ENCODE measurements at places on chromosomes 7 and 10. TPM values are rescaled to one million over a fixed set of nuclear protein-coding genes. Genes with fewer than 3 reads are reported as not detected.
A peak's percentile ranks its signal among the peaks of the same experiment; 100 is the strongest.

- DNase-seq, result no peak
Observed at GRCh38 chr7:95508780-95509179, 23.0 kb downstream of the ASB4 start.

GRCh38 chr10:78712147-78712546 lies 356.6 kb upstream of the ZMIZ1 start:
- no peak for DNase-seq

GRCh38 chr7:92826258-92826938 lies 10.0 kb downstream of the CDK6 start:
- no peak for DNase-seq

DNA sequence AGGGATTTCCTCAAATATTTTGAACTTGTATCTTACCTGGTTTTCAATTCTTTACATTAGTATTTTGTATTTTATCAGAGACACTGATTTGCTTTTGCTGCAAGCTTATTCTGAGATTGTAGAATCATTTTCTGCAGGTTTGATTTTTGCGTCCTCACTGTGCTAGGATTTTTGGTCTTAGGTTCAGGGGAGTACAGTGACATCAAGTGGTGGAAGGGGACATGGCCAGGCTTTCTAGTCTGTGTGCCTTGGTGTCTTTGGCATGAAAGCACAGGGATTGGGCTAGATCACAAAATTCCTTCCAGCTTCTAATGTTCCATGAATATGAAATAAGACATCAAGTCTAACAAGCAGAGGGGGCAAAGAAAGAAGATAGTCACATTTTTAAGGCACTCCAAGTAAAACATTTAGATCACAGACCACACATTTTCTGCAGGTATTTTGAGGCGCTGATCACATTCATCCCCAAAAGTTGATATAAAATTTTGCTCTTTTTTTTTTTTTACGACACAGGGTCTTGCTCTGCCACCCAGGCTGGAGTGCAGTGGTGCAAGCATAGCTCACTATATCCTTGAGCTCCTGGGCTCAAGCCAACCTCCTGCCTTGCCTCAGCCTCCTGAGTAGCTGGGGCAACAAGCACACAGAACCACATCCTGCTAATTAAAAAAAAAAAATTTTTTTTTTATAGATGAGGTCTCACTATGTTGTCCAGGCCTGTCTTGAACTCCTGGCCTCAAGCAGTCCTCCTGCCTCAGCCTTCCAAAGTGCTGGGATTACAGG lies 124.4 kb downstream of the PON1 start:
- DNase-seq, result peak; percentile 62

- no peak for DNase-seq
Observed at GRCh38 chr7:157016024-157016351, 5.5 kb upstream of the MNX1 start.

DNA sequence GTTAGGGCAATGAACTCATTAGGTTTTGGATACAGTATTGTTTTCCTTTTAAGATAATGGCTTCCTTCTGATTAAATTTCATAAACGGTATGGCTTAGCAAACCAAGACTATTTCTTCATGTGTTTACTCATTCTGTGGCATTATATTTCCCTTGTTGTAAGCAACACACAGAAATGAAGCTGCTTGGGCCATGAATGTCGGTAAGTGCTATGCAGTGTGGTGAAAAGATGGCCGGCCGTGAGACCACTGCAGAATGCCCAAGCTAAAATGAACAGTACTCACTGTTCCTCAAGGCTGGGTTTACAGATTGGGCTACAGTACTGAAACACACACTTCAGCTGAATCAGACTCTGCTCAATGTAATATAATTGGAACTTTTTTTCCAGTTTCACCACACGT lies 8.1 kb downstream of the APBB1IP start:
- DNase-seq, result no peak

GRCh38 chr7:121913947-121914675 lies 41.1 kb downstream of the PTPRZ1 start:
- DNase-seq, result no peak

DNA sequence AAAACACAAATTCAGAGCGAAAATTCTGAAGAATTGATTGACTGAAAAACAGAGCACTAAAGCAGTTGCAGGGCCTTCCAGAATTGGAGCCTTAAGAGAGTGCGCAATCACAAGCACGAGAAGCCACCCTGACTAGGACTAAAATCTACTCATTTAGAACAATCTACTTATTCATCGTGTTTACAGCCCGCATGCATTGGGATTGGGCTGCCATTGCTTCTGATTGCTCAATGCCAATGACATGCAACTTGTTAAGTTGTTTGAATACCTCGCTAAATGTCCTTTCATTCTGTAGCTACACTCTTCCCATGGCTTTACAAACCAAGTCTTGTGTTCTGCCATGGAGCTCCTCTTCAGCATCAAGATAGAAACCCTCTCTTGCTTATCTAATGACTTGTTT lies 425.9 kb upstream of the POM121L12 start:
- no peak for DNase-seq

DNA sequence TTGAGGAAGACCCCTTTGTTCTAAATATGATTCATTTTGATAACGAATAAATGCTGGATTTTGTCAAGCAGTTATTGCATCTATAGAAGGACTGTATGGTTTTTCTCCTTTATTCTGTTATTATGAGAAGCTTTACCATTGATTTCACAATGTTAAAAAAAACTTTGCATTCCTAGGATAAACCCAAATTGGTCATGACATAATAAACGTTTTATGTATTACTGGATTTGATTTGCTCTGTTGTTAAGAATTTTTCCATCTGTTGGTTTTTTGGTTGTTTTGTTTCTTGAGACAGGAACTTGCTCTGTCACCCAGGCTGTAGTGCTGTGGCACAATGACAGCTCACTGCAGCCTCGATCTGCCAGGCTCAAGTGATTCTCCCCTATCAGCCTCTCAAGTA lies 2.2 kb upstream of the DNA2 start:
- peak; percentile 4 for DNase-seq

GRCh38 chr7:44320794-44321371 lies 4.5 kb downstream of the CAMK2B start:
- DNase-seq, result no peak

DNA sequence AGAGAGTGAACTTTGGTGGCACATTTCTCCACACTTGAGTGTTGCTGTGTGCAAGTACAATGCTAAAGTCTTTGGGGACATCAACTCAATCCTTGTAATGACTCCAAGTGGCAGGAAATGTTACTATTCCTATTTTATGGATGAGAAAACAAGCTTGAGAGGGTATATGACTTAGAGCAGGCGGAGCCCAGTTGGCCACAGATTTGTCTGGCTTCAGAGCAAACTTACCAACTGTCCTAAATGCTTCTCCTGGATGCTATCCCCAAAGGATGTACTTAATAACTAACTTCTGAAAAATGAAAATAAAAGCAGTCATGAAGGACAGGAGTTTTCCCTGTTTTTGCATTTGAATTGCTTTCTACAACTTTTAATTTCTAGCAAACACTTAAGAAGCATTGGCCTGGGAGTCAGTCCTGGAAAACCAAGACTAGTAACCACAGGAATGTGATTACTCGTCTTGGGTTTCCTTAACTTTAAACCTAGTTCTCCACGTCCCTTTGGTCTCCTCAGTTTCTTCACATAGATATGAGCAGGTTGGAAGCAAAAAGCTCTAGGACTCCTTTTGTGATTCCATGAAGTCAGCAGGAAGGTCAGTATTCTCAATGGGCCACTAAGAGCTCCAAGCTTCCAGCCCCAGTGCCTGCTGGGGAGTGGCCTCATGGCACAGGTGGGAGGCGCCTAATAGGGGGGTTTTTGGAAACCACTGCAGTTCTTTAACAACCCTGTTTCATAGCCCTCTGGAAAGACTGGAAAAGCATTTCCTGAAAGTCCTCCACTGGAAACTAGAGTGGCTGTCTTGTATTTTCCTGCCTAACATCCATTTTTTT lies 140.8 kb downstream of the GLCCI1 start:
- peak; percentile 42 for DNase-seq

DNA sequence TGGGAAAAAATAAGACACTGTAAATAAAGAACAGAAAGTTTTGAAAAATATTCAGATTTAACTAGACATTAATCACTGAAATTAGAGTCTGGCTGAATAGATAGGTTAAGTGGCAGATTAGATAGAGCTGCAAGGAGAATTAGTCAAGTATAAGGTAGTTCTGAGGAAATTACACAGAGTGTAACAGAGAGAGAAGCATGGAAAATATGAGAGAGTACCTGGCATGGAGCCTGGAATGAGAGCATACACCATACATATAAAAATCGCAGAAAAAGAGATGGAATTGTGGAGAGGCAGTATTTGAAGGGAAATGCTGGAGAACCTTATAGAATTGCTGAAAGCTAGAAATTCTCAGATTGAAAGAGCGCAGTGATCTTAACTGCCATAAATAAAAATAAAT lies 46.9 kb downstream of the ZNRF2 start:
- peak; percentile 14 for DNase-seq

GNG11 gene
- 25.9 TPM for total RNA-seq

GRCh38 chr10:117610321-117610720 lies 67.8 kb downstream of the EMX2 start:
- DNase-seq, result no peak

HOXA10 gene
- total RNA-seq, result 27.4 TPM

SPACDR gene
- not detected for total RNA-seq

- DNase-seq, result peak; percentile 52
Observed at GRCh38 chr10:49135575-49136313, 1.9 kb upstream of the FAM170B start.

MYL10 gene
- not detected for total RNA-seq

DNA sequence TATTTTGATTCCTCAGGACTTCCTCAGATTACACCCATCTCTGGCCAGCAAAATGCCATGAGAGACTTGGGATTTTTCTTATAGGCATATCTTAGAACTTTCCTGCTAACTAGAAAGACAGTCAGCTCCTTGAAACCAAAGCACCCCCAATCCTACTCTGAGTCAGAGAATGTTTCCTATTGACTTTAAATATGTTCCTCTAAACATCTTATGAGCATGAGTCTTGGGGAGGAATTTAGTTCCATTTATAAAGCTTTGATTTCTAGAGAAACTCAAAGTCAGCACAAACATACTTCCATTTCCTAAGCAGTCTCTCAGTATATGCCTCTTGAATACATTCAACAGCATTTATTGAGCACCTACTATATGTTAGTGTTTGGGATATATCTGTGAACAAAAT lies 128.5 kb downstream of the INHBA start:
- peak; percentile 63 for DNase-seq

CRHR2 gene
- total RNA-seq, result not detected

- no peak for DNase-seq
Observed at GRCh38 chr10:35838054-35838453, 196.0 kb upstream of the FZD8 start.

NEUROD6 gene
- total RNA-seq, result not detected

- DNase-seq, result no peak
Observed at GRCh38 chr10:70985824-70986622, 97.7 kb upstream of the PCBD1 start.

DNA sequence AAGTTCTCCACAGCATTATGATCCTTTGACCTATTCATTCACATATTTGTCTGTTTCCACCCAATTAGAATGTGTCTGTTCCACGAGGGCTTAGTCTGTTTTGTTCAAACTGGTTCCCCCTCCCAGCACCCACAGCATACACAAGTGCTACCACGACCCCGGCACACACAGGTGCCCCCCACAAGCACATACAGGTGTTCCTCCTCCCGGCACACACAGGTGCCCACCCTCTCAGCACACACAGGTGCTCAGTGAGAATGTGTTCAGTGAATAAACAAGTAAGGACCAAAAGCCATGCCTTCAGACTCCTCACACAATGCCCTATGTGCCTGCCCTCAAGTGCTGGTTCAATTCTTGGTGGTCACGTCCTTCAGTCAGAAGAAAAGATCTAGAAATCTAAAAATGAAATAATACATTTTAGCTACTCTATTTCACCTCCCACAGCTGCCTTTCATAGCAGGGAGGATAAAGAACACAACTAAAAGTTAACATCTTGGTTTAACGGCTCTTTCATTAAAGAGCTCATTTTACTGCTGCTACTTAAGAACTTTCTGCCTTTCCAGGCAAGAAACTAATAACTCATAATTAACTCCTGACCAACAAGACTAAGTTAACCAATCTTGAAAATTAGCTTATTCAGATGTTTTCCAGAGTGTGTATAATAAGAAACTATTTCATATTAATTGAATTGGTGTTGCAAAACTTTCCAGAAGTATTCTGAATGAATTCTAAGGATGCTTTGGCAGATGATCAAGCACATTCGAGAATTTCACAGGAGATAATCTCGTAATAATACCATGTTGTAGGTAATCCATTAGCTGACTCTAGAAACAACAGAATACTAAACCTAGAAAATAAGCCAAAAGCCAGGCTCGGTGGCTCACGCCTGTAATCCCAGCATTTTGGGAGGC lies 2.3 kb downstream of the DNMBP start:
- DNase-seq, result peak; percentile 45

DNA sequence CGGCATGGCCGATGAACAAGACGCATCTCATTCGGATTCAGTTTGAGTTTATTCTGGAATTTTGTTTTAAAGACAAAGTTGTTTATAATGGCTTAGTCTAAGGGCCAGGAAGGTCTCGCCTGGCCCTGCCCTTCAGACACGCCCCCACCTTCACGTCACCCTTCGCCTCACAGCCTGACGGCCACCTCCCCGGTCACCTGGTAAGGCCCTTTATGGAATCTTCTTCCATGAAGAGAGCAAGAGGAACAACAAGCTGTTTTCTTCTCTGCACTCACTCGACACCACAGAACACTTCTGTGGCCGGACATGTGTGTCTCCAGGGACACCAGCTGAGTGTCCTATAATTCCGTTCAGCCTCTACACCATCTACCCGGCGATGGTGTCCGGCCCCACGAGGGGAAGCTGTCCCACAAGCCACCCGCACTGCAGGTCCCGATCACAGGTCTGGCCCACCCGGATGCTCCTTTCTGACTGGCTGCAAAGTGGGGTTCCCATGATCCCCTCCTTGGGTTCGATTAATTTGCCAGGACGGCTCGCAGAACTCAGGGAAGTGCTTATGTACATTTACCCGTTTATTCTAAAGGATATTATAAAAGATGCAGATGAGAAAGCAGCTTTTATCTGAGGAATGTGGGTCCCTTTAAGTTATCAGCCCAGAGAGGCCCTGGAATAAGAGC lies 17.4 kb upstream of the KNDC1 start:
- DNase-seq, result no peak

GRCh38 chr7:24368161-24368560 lies 84.2 kb downstream of the NPY start:
- no peak for DNase-seq

- no peak for DNase-seq
Observed at GRCh38 chr10:14528450-14528849, 197.7 kb upstream of the FRMD4A start.

GRCh38 chr10:3054183-3054850 lies 13.0 kb upstream of the PFKP start:
- no peak for DNase-seq

TMEM176B gene
- not detected for total RNA-seq

DNA sequence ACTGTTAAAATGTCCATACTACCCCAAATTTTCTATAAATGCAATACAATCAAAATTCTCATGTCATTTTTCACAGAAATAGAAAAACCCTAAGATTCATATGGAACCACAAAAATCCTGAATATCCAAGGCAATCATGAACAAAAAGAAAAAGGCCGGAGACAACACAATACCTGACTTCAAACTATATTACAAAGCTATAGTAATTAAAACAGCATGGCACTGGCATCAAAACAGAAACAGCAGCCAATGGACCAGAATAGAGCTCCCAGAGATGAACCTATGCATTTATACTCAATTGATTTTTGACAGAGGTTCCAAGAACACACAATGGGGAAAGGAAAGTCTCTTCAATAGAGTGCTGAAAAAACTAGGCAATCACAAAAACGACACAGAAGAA lies 128.8 kb downstream of the SDHAF3 start:
- DNase-seq, result no peak
